ENCODE measurements at places on chromosomes 12 and 14.
A peak's percentile ranks its signal among the peaks of the same experiment; 100 is the strongest.

DNA sequence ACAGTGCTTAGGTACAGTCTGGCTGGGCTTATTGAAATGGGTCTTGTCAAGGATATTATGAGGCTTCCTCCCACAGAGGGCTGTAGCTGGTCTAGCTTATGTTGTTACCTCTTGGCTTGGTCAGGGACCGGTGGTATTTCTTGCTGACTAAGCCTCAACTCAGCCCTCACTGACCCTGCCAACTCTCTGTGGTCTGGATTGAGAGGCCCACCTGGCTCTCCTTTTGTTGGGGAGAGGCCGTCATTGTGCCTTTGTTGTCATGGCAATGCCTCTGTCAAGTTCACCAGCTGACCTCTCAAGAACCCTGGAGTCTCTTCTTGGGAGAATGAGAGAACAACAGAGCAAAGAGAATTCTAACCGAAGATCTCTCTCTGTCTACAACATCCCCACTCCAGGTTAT is 245.6 kb upstream of the NPAS3 start:
- DNase-seq, result no peak

DNA sequence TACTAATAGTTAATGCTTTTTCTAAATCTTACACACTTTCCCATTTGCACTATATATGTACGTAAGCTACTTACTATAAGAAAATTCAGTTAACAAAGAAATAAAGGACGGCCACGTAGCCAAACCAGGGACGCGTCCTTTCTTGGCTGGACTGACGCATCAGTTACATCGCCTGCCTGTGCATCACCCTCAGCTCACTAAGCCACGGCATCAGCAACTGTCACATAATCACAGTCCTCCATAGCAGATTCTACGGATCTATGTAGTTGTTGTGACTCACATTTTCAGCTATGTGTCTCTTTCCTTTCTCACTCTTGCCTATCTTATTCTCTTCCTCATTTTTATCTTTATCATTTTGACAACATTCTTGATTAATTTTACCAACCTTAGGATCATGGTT is 38.1 kb upstream of the C12orf50 start:
- no peak for DNase-seq

DNA sequence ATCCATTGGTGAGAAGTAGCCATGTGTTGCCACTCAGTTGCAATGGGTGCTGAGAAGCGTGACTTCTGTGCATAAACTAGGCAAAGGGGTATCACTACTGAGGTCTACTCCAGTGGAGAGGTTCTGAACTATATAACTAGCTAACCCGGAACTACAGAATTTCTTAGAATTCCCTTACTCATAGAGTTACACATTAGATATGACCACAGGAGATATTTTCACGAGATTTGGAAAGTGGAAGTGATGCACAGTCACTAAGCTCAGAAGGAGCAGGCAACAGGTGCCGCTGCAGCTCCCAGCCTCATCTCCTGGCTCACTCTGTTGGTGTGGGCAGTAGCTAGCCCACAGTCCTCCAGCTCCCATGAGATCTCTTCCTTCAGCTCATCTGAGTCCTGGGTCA is 136.6 kb downstream of the SSPN start:
- DNase-seq, result no peak

DNA sequence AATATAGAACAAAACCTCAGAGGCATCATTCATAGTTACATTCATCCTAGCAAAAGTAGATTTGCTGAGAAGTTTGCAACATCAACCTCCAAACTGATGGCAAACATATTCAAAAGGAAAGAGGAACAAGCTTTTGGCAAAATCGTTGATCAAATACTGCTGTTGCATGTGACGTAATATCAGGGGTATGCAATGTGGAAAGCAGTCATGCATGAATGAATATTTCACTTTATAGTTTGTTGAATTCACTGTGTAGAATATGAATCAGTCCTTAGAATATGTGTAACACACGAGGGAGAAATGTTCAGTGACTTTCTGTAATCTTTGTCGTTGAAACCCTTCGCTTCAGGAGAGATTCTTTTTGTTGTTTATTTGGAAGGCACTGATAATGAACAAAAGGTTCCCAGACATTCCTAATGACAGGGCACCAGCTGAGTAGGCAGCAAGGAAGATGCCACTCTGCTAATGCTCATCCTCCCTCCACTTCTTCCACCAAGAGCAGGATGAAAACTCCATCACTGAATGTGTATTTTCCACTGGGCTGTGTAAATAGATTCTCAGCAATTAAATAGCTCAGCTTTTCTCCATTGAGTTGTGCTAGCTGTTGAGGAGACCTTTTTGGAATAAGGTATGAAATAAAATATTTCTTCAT is 126.1 kb downstream of the PELI2 start:
- DNase-seq, result no peak

DNA sequence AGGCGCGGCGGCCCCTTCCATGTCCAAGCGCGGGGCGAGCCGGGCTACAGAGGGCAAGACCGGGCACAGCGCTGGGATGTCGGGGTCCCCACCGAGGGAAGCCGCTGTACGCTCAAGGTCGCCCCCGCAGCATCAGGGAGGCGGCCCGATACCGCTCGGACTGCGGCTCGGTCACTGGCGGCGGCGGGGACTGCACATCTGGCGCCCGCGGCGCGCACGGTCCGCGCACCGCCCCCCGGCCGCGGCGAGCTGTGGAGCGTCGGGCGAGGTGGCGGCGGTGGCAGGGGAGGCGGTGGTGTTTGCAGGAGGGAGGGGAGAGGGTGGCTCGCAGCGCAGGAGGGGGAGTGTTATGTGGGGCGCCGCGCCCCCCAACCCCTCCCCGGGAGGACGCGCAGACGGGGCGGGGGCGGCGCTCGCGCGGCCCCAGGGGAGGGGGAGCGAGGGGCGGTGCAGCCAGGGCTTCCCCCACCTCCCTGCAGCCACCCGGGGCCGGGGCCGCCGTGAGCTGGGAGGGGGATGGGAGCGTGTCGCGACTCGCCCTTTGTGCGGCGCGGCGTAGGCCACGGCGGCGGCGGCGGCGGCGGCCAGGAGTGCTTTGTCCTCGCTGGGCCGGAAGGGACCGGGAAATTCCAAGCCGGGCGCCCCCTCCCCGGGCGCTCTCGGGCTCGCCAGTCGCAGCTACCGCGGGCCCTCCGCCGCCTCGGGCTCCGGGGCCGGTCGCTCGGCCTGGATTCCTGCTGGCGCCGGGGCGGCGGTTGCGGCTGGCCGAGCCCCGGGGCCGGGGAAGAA is at the start of gene NUAK1:
Gene NUAK1, minus strand, starts transcription at position 322 of the 789 bp plus-strand sequence. Its CDS starts 301 bp downstream, at position 21.
- no peak for DNase-seq

DNA sequence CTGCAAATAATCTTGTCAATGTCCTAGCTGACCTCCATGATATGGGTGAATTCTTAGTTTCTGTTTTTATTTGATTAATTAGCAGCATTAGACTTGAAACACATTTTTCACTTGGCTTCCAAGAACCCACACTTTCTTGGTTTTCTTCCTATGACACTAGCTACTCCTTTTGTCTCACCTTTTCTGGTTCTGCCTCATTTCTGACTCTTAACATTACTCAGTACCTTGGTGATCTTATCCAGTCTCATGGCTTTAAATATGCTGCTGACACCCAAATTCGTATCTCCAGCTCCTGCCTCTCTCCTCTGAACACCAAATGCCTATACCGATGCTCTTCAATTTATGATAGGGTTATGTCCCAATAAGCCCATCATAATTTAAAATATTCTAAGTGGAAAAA is 32.0 kb upstream of the SSTR1 start:
- DNase-seq, result no peak

DNA sequence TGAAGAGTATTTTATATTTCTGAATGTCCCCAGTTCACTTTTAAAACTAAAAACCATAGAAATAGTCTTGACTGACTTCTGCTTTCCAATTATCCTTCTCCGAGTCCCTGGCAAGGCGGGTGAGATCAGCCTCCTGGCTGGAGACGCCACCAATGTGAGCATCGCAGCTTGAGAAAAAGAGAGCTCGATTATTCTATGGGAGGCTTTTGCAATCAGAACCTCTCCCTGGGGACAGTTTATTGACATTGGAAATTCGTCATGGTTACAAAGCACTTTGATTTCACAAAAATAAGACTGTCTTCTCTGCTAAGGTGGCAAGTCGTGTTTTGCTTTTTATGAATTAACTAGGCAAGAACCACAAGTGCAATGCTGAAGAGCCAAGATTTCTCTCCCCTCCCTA is 23.6 kb upstream of the GPHB5 start:
- DNase-seq, result no peak

DNA sequence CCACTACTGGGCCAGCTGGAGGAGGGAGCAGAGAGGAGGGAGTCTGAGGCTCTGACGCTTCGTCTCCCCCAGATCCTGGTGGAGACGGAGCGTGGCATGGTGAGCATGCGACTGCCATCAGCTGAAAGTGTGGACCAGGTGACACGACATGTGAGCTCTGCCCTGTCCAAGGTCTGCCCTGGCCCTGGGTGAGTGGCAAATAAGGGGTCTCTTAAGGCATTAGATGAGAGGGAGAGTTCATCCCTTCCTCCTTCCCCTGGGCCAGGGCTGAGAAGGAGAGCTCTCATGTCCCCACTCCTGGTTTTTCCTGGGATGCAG is 2.5 kb downstream of the CARMIL3 start:
- DNase-seq, result no peak

GRCh38 chr12:9796971-9797370 is 30.3 kb upstream of the KLRF1 start:
- peak; percentile 50 for DNase-seq

GRCh38 chr12:5078423-5078822 is 34.7 kb downstream of the KCNA5 start:
- DNase-seq, result no peak

DNA sequence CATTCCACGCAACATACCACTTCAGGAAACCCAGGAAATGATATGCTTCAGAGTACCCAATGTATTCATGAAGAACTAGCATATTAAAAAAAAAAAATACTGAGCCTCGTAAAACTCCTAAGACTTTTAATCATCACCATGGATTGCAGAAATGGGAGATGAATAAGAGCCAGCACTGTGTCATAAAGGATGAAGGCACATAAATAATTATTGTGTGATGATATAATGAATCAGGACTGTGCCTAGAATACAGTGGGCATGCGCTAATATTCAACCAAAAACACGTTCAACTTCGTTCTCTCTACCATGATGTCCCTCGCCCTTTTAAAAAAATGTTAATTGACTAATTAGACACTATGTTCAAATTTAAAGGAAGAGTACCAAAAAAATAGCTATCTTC is 68.7 kb downstream of the CIT start:
- DNase-seq, result no peak

DNA sequence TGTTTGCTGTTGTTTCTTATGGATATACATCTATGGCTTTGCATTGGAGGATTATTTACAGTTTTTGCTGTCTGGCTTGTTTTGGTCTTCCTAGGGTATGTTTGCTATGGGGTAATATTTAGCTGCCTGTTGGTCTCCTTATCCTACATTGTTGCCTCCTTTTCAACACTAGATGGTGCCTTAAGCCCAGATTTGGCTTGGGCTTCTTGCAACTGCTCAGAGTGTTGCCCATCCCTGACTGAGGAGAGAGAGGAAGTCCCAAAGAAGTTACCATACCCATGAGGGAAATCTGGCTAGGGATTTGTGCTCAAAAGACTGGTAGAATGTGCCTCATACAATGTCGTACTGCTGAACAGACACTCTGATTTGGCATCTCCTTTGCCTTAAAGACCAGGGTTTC is 94.6 kb upstream of the MUCL1 start:
- DNase-seq, result peak; percentile 38

- DNase-seq, result no peak
Measured at GRCh38 chr14:80679273-80679672, 262.3 kb downstream of the CEP128 start.

DNA sequence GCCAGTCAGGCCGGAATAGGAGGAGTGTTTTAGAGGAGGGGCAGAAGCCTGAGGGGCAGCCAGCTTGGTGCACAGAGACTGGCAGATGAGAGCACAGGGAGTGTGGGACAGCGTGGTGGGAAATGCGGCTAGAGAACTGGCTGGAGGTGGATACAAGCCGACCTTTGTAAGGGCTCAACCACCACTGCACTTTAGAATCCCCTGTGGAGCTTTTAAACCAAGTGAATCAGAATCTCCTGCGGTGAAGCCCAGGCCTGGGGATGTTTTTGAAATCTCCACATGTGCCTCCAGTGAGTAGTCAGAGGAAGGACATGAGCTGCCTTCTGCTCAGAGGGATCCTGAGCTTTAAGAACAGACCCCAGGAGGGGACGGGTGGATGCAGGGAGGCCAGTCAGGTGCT is 10.9 kb upstream of the PCED1B start:
- no peak for DNase-seq

DNA sequence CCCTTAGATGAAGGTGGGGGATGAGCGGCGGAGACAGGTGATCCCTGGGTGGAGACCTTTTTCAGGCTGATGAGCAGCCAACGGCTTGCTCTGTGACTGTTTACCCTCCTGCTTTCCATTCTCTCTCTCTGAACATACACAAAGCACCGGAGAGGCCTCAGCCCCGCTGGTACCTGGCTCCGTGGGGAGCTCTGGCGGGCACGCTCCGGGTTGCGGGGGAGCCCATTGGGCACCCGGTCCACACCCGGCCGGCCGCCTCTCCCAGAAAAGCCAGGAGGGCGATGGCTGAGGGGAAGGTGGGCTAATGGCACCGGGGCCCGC is 545 bp downstream of the SMARCC2 start:
- no peak for DNase-seq

- no peak for DNase-seq
Measured at GRCh38 chr12:42261708-42262107, 23.7 kb upstream of the YAF2 start.

DNA sequence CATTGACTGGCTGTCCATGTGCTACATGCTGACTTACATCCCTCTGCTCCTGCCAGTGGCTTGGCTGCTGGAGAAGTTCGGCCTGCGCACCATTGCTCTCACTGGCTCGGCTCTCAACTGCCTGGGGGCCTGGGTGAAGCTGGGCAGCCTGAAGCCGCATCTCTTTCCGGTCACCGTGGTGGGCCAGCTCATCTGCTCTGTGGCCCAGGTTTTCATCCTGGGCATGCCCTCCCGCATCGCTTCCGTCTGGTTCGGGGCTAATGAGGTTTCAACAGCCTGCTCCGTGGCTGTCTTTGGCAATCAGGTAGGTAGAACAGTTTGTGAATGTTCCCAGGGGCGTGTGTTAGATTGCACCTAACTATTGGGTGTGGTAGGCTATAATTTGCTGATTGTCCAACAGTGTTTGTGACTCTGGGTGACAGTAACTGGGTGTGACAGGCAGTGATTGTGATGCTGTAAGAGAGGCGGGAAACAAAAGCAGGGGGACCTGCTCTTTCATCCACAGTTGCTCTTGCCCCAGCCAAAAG is 981 bp downstream of the FLVCR2 start:
- no peak for DNase-seq

GRCh38 chr14:103267226-103267910 is 66.7 kb upstream of the EIF5 start:
- DNase-seq, result no peak

- no peak for DNase-seq
Measured at GRCh38 chr12:14264778-14265177, 100.7 kb upstream of the ATF7IP start.
